Body of pancreas (tissue), 4 donors: ENCODE measurements at places on chromosomes 6 and 20.

- DNase-seq: peak; percentile 71
These were observed 67.9 kb downstream of the NCOA7 start for GRCh38 chr6:125858427-125859320.

GRCh38 chr6:13437218-13437996, 50.0 kb downstream of the GFOD1 start:
- no peak for DNase-seq

DNA sequence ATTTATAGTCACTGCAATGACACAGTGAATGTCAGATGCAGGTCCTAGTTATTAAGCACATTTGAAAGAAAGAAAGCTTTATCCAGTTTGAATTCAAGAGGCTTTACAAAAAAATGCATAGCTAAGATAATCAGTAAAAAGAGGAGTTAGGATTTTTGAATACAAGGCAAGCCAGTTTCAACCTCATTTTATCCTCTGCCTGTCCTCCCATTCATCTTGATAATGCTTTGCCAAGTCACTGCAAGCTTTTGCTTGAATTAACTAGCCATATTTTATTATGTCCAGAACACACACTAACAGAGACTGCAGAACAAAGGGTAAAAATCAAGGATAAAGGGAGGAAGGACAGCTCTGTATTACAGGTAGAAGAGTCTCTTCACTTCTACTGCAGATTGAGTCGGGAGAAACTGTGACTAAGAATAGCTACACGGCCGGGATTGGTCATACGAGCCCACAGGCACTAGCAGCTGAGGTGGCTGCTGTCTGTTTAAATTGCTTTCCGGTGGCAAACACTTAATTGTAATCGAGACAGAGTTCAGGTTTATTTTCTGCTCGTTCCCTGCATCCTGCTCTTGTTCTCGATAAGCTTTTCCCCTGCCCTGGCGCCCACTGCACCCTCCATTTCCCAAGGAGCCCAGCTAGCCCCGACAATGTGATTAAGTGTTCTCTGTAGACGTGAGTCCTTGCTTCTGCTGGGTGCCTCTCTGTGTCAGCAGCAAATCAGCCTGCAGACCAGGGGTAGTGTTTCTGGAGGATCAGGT, 30.5 kb upstream of the AKAP12 start:
- DNase-seq: no peak

- no peak for DNase-seq
These were observed 68.0 kb downstream of the SLC35F1 start for GRCh38 chr6:117974914-117975627.

- no peak for DNase-seq
These were observed 19.5 kb upstream of the GMDS start for GRCh38 chr6:2264932-2265331.

GRCh38 chr20:21693322-21693721, 12.1 kb upstream of the PAX1 start:
- no peak for DNase-seq

DNA sequence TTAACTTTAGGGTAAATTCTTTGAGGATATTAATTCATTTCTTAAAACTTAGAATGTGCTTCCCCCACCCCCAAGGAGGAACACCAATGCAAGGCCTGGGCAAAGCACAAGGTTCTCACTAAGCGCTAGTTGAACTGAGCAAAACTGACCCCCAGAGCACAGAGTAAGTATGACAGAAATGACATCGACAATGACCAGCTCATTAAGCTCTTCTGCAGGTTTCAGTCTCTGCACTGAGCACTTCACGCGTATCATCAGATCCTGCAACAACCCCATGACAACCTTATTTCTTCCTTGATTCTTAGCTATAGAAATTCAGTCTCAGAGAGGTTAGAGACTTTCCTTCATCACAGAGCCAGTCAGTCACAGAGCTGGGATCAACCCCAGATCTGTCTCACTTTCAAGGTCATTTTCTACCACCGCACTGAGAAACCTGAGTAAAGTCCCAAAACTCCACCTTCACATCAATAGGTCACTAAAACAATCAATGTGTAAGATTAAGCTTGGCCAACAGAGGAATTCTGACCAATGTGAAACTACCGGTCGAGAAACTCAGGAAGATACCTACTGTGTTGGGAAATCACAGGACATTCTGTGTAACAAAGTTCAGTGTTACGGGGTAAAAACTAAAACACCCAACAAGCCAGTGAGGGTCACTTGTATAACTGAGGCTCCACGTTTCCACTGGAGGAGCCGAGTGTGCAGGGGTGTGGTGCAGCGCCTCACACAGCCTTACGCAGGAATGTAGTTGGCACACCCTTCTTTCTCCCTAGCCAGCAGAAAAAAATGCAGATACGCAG, 129.0 kb upstream of the FOXQ1 start:
- peak; percentile 29 for DNase-seq

DNA sequence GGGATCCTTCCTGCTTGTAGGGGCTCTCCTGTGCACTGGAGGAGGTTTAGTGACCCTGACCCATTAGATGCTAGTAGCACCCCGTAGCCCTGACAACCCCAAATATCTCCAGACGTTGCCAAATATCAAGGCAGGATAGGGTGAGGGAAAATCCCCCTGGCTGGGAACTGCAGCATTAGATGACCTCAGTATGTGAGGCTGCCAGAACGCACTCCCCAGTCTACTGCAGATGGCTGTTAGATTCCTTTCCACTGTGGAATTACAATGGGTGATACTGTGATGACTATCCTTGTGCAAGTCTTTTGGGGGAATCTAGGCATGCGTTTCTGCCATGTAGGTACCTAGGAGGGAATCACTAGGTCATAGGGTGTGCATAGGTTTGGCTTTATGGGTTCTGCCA, 226.3 kb upstream of the KCNG1 start:
- DNase-seq: no peak

GRCh38 chr20:51404297-51405060, 138.0 kb downstream of the NFATC2 start:
- peak; percentile 20 for DNase-seq

- DNase-seq: no peak
These were observed 127.2 kb upstream of the ECI2 start for GRCh38 chr6:4262526-4262925.

DNA sequence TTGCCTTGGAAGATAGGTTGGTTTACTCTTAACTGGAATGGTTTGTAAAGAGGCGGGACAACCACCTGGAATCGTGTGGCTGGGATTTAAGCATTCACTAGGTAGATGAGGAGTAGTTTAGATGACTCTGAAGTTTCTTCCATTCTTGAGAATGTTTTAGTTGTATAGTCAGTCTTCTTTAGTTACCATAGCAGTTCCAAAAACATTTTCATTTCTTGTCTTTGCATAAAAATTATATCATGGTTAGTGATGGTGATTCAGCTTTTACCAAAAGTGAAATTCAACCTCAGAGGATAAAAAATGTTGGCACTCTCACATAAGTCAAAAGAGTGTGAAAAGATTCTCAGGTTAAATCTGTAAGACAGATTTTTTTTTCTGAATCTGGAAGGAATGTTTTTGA, 70.3 kb downstream of the SMAP1 start:
- DNase-seq: no peak
